G401 (cell line): ENCODE measurements at places on chromosomes 11 and 22. TPM values are rescaled to one million over a fixed set of nuclear protein-coding genes. Genes with fewer than 3 reads are reported as not detected.

DNA sequence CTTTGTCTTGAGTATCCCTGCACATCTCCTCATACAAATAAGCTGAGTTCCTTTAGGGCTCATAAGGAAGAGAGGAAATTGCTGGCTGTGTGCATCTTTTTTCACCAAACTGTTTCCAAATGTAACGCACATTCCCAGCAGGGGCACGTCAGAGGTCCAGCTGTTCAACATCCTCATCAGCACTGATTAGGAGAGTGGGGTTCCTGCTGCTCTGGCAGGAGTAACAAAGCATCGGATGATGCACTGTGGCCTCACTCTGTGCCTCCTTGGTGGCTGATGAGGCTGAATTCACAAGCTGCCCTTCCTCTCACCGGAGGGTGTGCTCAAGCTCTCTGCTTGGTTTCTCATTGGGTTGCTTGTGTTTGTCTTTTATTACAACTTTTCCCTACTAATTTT lies 35.5 kb upstream of the SLC25A1 start:
- DNase-seq = no peak

- no peak for DNase-seq
Observed at GRCh38 chr11:116373104-116373944, 399.5 kb downstream of the BUD13 start.

ARRB1 gene
- 39.0 and 44.6 TPM in 2 replicates for total RNA-seq

- DNase-seq = no peak
Observed at GRCh38 chr11:80733790-80734189, 1293.0 kb upstream of the TENM4 start.

- no peak for DNase-seq
Observed at GRCh38 chr22:48756146-48757111, 1071.2 kb downstream of the BRD1 start.

GRCh38 chr11:122337704-122338103 lies 221.7 kb upstream of the BLID start:
- no peak for DNase-seq
